ENCODE measurements at places on chromosomes 6 and 20.

DNA sequence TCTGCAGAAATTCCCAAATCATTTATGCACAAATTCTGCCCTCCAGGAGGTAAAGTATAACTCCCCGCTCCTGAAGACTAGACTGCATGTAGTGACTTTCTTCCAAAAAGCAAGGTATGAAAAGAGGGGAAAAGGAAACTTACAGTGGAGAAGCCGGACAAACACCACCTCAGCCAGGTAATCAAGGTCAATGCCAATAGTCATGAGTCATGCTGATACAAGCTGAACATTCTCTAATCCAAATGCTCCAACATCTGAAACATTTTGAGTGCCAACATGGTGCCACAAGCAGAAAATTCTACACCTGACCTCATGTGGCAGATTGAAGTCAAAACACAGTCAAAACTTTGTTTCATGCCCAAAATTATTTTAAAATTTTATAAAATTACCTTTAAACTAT lies 165.6 kb downstream of the FOXA2 start:
- DNase-seq, result no peak

- DNase-seq, result no peak
Measured at GRCh38 chr6:31479151-31479932, 18.6 kb upstream of the MICB start.

GRCh38 chr6:54419885-54420284 lies 111.6 kb downstream of the TINAG start:
- peak; percentile 84 for DNase-seq

DNA sequence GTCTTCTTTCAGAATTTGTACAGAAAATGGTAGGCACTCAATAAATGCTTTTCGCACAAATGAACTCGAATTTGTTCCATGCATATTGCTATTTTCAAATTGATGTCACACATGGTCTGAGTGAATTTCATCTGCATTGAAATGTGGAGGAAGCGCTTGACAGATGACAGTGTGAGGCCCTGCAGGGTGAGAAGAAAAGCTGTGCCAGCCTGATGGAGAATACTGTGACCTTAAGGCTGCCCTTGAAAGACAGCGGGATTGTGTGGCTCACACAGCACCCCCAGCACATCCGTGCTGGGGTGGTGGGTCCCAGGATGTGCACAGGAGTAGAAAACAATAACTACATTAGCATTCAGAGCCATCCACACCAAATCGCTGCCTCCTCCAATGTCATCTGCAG lies 14.8 kb upstream of the MCHR2 start:
- no peak for DNase-seq

GRCh38 chr20:34663213-34663943 lies 13.5 kb downstream of the PIGU start:
- DNase-seq, result no peak

- no peak for DNase-seq
Measured at GRCh38 chr20:17579369-17580039, 9.6 kb downstream of the DSTN start.

DNA sequence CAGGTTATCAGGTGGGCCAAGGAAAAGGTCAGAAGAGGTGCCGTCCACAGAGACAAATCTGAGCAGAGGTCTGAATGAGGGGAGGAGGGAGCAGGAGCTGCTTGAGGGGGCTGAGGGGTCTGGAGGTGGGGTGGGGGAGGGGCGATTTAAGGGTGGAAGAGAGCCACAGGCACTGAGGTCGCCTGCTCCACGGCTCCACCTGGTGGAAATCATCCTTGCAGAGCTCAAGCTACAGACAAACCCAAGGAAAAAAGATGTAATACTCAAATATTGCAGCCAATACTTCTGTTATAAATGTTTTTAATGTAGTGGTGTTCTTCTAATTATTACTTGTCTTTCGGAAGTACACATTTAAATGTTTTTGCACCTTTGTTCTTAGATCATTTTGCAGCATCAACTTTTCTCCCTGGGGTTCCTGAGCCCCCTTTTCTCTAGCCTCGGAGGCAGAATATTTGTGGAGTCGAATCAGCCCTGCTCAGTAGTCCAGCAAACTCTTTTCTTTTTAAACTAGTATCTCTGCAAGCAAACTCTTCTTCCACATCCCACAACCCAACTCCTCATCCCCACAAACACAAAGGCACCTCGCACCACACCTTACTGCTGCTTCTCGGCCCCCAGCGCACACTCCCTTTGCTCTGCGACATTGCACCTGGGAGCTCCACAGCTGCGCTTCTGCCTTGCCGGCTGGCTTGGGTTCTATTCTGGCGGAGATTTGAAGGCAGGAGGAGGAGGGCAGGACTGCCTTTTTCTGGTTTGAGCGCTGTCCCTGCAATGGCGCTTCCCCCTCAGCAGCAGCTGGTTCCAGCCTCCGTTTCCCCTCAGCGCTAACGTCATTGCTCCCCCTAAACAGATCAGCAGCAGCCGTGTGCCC lies 51.0 kb upstream of the TFAP2A start:
- DNase-seq, result peak; percentile 67
